ENCODE measurements at places on chromosomes 5 and 9.

DNA sequence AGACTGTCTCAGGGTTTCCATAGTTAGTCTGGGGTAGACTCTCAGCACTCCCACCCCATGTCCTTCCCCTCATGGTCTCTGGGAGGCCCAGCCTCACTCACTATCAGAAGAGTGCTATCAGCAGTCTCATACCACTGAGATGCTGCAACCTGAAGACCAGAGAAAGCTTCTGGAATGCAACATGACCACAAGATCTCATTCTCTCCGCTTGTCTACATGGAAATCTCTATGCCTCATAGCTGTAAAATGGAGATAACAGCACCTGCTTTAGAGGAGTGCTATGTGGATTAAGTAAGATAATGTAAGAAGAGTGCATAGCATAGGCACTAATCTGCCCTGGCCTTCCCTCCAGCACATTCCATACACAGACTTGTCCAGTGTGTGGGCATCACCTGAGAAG is 47.0 kb upstream of the ZNF169 start:
- DNase-seq: no peak

DNA sequence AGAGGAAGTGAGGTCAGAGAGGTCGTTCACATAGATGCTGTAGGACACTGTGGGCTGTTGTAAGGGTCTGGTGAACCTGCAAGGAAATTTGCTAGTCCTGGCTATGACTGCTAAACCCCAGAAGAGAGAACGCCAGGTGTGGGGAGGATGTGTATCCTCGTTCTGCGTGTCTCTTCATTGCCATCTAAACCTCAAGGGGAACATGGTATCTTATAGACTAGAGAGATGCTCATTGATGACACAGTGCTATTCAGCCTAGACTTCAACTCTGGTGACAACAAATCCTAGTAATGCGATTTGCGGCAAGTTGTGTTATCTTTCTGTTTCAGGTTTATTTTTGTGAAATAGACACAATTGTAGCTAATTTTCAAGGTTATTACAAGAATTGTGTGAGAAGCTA is 140.2 kb downstream of the ADAMTSL1 start:
- no peak for DNase-seq

DNA sequence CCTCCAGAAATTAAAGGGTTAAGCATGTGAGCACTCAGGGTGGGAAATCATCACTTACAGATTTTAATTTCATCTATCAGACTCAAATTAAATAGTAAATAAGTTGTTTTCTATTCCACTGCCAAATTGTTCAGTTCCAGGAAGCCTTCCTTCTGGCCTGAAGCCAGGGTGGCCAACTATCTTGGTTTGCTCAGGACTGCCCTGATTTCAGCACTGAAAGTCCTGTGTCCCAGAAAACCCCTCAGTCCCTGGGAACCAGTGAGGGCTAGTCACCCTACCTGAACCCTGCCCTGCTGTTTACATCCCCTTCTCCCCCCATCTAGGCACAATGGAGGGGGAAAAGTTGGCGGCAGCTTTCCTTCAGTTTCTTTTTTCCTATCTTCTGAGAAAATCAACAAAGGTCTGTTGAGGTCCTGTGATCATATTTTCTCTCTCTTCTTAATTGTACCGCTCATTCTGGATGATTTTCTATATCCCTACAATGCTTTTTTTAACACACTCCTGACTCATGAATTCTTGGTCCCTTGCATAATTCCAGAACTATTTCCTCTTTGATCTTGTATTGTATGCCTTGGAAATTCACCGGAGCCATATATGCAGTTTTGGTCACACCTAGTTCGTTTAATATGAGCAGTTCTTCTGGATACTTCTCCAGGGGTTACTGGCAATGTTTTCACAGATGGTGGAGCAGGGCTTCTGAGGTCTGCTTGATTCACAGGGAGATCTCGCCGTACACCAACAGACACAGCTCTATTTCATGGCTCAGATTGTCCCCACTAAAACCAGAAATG is 103.8 kb downstream of the MAP1B start:
- no peak for DNase-seq

- DNase-seq: no peak
Observed at GRCh38 chr9:121316378-121316777, 48.4 kb downstream of the GSN start.

DNA sequence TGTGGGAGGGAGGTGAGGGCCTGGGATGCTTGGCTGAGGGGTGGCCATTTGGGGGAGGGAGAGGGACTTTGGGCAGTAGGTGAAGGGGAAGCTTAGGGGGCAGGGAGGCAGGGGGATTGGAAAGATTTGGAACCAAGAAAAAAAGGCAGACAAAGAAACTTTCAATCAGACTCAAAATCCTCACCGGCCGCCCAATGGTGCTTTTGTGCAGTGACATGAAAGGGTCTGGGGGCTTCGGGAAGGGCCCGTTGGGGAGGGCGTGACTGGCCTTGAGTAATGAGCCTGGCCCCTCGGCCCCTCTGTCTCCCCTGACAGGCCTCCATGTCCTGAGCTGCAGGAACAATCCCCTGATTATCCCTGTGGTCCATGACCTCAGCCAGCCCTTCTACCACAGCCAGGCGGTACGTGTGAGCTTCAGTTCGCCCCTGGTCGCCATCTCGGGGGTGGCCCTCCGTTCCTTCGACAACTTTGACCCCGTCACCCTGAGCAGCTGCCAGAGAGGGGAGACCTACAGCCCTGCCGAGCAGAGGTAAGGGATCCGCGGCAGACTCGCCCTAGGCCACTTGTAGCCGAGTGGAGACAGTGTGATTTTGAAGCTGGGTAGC is 181.1 kb downstream of the PAPPA start:
- no peak for DNase-seq

GRCh38 chr9:87578625-87579024 is 81.0 kb downstream of the DAPK1 start:
- no peak for DNase-seq

DNA sequence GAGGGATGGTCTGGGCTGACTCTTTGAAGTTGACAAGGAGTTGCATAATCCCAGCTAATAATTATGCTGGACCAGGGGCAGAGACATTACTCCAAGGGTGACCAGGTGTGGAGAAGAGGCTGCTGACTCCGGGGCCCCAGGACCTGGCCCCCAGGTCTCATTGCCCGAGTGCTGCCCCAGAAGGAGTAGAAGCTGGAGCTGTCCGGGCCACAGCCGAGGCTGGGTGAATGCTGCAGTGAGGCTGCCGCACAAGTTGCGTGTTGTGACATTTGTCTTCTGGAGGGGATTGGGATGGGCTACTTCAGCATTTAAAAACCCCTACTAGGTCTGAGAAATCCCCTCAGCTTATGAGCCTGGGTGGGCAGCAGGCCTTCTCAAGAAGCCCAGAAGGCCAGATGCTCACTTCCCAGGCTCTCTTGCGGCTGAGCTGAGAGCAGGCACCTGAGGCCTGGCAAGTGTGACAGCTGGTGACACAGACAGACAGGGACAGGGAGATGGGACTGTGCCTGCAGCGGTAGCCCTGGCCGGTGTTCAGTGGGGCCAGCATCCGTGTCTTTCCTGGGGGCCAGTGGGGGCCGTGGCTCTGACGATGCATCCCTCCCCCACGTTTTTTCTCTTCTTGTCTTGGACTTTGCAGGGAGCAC is 122.8 kb downstream of the KCNIP1 start:
- DNase-seq: no peak

DNA sequence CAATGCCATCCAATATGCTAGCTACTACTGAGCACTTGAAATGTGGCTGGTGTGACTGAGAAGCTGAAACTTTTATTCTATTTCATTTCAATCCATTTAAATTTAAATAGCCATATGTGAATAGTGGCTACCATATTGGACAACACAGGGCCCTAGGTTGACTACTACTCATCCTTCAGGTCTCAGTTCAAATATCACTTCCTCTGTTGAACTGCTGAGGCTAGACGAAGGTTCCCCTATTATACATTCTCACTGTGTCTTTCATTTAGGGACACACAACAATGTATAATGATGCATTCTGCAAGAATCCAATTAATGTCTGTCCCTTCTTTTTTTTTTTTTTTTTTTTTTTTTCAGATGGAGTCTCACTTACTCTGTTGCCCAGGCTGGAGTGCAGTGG is 208.7 kb downstream of the CRB2 start:
- no peak for DNase-seq

All from HuH-7 (cell line).